ENCODE measurements at places on chromosomes 5 and 9. TPM values are rescaled to one million over a fixed set of nuclear protein-coding genes. Genes with fewer than 3 reads are reported as not detected.

The TGFBI gene
- 140 TPM for total RNA-seq

DNA sequence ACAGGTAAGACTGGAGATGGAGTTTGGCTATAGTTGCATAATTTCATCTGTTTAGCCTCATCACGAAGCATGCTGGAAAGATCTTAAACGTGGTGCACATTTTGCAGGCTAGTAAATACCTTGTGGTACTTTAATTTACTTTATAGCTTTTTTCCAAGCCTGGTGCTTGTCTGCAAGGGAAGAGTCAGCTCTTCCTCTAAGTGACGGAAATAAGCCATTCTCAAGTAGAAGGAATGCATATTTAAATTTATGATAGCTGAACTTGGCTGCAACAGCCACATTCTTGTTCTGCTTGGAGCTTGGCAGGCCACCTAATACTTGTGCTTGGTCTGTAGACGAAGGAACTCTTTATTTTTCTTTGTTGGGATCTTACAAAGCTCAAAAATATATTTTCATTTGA, 188.0 kb upstream of the PIK3R1 start:
- no peak overlapping the region for H3K27ac ChIP-seq
- H3K27me3 ChIP-seq: no peaks in the 10 kb centered on the region
- H3K36me3 ChIP-seq: no peaks in the 10 kb centered on the region
- DNase-seq: no peak

The CCL27 gene
- total RNA-seq: not detected

The JMY gene
- 10.6 TPM for total RNA-seq

DNA sequence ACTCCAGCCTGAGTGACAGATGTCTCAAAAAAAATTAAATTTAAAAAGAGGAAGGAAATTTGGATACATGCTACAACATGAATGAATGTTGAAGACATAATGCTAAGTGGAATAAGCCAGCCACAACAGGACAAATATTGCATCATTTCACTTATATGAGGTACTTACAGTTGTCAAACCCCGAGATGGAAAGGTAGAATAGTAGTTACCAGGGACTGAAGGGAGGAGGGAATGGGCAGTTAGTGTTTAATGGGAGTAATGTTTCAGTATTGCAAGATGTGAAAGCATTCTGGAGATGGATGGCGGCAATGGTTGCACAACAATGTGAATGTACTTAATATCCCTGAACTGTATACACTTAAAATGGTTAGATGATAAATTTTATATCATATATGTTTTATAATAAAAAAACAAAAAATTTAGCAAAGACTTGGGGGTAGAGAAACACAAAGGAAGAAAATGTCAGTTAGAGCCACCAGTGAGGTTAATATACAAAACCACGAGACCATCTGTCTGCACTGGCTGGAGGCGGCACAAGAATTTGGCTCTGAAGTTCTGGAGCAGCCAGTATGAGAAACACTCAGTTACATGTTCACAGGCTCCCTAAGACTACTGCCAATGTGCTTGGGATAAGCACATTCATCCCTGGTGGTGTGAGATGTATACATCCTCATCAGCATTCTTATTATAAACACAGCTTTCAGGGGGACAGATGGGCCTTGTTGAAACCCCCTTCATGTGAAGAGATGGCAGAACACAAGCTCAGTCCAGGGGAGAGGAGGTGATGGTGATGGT, 37.0 kb upstream of the RPS23 start:
- no peak overlapping the region for H3K4me3 ChIP-seq
- no peaks in the 10 kb centered on the region for H3K27me3 ChIP-seq
- H3K4me1 ChIP-seq: peaks cover 15% of the 10 kb centered on the region
- no peak overlapping the region for H3K27ac ChIP-seq
- no peaks in the 10 kb centered on the region for H3K36me3 ChIP-seq
- DNase-seq: no peak

- no peaks in the 10 kb centered on the region for H3K36me3 ChIP-seq
- DNase-seq: no peak
- no peak overlapping the region for H3K4me3 ChIP-seq
- H3K27ac ChIP-seq: no peak overlapping the region
- no peaks in the 10 kb centered on the region for H3K27me3 ChIP-seq
- no peaks in the 10 kb centered on the region for H3K4me1 ChIP-seq
Measured at GRCh38 chr5:169242849-169243186, 58.1 kb downstream of the SLIT3 start.

DNA sequence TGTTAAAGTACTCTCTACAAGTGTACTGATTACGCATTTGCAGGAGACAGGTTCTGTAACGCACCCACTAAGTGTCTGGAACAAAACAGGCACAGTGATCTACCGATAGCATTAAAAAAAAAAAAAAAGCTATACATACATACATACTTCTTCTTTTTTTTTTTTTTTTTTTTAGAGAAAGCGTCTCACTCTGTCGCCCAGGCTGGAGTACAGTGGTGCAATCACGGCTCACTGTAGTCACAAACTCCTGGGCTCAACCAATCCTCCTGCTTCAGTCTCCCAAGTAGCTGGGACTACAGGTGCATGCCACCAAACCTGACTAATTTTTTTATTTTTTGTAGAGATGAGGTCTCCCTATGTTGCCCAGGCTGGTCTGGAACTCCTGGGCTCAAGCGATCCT, 7.6 kb downstream of the KIF24 start:
- H3K4me1 ChIP-seq: no peaks in the 10 kb centered on the region
- no peaks in the 10 kb centered on the region for H3K36me3 ChIP-seq
- H3K27me3 ChIP-seq: no peaks in the 10 kb centered on the region
- DNase-seq: no peak

GRCh38 chr9:83061990-83062650, 822 bp downstream of the RASEF start:
- H3K4me3 ChIP-seq: peak overlapping the region; percentile 54
- DNase-seq: peak; percentile 74
- H3K27ac ChIP-seq: peak overlapping the region; percentile 87
- H3K4me1 ChIP-seq: no peaks in the 10 kb centered on the region
- H3K27me3 ChIP-seq: peaks cover 23% of the 10 kb centered on the region

DNA sequence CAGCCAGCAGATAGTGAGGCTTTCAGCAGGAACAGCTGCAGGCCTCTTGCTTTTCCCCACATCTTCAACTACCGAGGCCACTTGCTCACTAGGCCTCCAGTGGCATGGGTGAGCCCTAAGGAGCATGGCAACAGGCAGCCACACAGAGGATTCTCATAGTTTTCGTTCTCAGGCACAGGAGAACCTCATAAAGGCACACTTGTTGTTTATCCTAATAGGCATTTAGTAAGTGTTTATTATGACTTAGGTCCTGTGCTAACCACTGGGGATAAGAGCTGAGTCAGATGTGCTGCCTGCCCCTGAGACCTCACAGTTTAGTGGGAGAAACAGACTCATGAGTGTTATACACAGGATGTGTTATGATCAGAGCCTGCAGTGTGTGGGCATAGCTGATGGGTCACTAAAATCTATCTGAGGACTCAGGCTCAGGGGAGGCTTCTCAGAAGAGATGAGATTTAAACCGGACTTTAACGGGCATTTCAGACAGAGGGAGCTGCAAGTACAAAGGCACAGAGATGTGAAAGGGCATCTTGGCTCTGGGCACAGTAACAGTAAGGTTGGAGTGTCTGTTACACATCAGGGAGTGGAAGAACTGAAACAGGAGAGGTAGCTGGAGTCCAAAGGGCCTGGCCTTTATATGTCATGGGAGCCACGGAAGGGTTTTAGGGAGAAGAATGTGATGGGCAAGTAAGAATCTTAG, 21.0 kb upstream of the HEMGN start:
- no peak overlapping the region for H3K4me3 ChIP-seq
- H3K27ac ChIP-seq: no peak overlapping the region
- no peaks in the 10 kb centered on the region for H3K4me1 ChIP-seq
- DNase-seq: no peak
- no peaks in the 10 kb centered on the region for H3K36me3 ChIP-seq

The IL4 gene
- not detected for total RNA-seq

The CAVIN4 gene
- total RNA-seq: 1.7 TPM

The DCTN4 gene
- 71.8 TPM for total RNA-seq

The PTGS1 gene
- 14.9 TPM for total RNA-seq

DNA sequence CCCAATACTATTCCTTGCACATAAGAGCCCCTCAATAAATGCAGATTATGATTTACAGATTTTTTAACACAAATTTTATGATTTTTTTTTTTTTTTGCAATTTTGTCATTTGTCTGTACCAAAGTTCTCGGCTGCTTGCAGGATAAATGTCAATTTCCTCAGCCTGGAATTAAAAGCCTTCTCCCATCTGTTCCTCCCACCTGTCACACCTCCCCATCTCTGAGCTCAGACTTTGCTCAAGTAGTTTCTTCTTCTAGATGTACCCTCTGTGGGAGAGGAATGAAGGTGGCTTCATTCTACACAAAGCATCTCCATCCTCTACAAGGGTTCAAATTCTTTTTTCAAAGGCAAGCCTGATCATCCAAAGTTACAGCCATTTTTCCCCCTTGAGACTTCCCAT, 153.7 kb upstream of the GRAMD2B start:
- no peak overlapping the region for H3K27ac ChIP-seq
- H3K4me3 ChIP-seq: no peak overlapping the region

The TEX48 gene
- total RNA-seq: not detected

The SRP19 gene
- total RNA-seq: 29.5 TPM

DNA sequence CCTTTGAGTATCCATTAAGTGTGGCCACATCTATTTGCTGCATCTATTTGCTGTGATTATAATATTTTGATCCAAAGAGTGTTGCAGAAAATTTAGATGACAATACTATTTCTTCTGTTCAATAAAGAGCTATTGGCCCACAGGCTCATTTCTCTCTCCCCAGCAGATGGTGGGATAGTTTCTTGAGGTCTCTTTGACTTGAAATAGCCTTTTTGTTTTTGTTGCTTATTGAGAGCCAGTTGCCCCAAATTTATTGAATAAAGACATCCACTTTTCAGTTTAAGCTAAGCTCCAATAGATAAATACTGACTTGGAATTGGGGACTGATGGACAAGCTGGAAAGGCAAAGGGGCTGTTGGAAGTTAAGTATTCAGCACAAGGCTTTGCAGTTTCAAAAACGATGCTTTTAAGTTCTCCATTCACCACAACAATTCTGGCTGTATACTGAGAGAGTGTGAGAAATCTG, 290.1 kb upstream of the MPDZ start:
- H3K36me3 ChIP-seq: no peaks in the 10 kb centered on the region
- peaks cover 9% of the 10 kb centered on the region for H3K4me1 ChIP-seq
- H3K27ac ChIP-seq: no peak overlapping the region
- no peak overlapping the region for H3K4me3 ChIP-seq

The ADAMTS2 gene
- 13.0 TPM for total RNA-seq

GRCh38 chr5:62043289-62044280, 262.4 kb upstream of the KIF2A start:
- no peaks in the 10 kb centered on the region for H3K27me3 ChIP-seq
- H3K27ac ChIP-seq: no peak overlapping the region
- H3K4me1 ChIP-seq: no peaks in the 10 kb centered on the region
- no peaks in the 10 kb centered on the region for H3K36me3 ChIP-seq

DNA sequence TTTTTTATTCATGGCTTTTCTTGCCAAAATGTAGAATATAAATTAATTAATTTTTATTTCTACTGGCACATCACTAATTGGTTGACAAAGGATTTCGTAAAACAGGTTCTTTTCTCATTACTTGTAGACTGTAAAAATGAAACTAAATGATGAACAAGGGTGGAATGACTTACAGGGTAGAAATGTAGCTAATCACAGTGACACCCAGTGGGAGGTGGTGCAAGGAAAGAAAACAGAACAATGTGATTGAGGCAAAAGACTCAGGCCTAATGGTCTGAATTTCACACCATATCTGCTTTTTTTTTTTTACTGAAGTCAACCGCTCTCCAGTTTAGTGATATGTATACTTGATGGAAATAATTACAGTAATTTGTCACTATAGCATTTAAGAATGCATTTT, 28.9 kb downstream of the GABRG2 start:
- H3K27me3 ChIP-seq: no peaks in the 10 kb centered on the region
- DNase-seq: no peak
- H3K4me3 ChIP-seq: no peak overlapping the region
- no peak overlapping the region for H3K27ac ChIP-seq
- no peaks in the 10 kb centered on the region for H3K4me1 ChIP-seq
